ENCODE measurements at places on chromosomes 2 and 18.

DNA sequence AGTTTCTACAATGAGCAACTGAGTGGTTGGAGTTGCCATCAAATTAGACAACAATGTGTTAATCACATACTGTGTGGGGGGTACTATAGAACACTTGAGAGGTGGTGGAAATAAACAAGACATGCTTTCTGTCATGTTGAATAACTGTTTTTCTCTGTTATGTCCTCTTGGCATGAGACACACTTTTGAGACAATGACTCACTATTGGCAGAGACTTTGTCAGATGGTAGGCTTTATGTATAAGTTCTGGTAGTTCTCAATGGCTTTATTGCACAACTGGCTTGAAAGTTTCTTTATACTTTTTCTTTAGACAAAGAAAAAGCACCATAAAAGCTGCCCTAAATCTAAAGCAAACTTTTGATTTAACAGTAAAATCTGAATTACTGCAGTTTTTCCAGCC is 578.7 kb downstream of the ADCYAP1 start:
- no peak for DNase-seq

- no peak for DNase-seq
These were observed 73.2 kb downstream of the KLHL29 start for GRCh38 chr2:23457990-23458682.

DNA sequence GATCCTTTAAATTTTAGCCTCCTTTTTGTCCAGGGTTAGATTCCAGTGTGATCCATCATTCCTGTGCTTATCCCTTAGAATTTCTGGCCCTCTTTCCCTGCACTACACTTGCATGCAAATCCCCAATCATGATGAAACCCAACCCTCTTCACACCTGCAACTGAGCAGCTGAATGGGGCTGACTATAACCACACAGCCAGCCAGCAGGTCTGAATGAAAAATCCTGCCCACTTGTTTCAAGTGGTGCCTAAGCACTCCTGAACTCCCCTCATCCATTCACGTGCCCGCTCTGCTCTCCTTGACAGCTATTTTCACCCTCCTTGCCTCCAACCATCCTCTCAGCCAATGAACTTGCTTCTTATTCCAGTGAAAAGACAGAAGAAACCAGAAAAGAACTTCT is 80.5 kb upstream of the AFF3 start:
- no peak for DNase-seq

DNA sequence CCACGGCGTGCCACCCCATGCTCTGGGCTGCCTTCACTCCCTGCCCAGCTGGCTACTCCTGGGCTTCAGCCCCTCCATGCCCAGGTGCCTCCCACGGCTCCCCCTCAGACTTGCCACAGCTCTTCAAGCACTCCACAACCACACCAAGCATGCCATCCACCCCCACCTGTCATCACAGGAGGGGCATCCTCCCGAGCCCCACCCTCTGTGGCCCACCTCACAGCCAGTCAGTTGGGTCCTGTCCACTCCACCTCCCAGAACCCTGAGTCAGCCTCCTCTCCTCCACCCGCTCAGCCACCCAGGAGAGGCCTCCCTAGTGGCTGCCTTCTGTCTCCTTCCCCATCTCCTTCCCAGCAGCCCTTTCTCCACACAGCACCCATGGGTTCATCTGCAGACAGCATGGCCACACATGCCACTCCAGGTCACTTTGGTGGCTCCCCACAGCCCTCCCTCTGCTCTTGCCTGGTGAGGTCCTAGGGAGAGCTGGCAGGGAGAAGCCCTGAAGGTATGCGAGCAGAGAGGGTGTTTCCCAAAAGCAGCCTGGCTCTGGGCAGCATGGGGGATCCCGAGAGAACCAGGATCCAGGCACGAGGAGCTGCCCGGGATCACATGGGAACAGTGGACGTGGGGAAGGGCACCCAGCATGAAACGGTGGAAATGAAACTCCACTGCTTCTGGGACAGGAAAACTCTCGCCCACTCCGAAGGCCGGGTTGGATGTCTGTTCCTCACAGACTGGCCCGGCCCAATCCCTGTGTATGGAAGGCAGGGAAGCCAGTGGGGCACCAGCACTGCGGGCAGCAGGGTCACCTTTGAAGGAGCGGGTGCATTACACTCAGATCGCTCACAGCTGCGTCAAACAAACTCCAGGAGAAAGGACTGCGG is 2.7 kb downstream of the LIMS2 start:
- DNase-seq, result no peak

- peak; percentile 43 for DNase-seq
These were observed 28.1 kb upstream of the SATB2 start for GRCh38 chr2:199485732-199486335.

GRCh38 chr2:174572556-174572955 is 25.0 kb downstream of the WIPF1 start:
- DNase-seq, result no peak
